ENCODE measurements at places on chromosomes 11 and 22.

GRCh38 chr22:37607935-37608476, 628 bp upstream of the GGA1 start:
- peaks cover 7% of the 10 kb centered on the region for H3K4me1 ChIP-seq
- peaks cover 12% of the 10 kb centered on the region for H3K27me3 ChIP-seq
- H3K36me3 ChIP-seq: no peaks in the 10 kb centered on the region
- H3K4me3 ChIP-seq: peak overlapping the region; percentile 98
- DNase-seq: no peak

- H3K36me3 ChIP-seq: no peaks in the 10 kb centered on the region
- no peak overlapping the region for H3K27ac ChIP-seq
- H3K27me3 ChIP-seq: 0 out of 2 replicates have a peak, but pooled peaks cover 6% of the 10 kb centered on the region
- no peak for DNase-seq
Measured at GRCh38 chr11:4491878-4492606, 9.6 kb downstream of the OR52K1 start.

DNA sequence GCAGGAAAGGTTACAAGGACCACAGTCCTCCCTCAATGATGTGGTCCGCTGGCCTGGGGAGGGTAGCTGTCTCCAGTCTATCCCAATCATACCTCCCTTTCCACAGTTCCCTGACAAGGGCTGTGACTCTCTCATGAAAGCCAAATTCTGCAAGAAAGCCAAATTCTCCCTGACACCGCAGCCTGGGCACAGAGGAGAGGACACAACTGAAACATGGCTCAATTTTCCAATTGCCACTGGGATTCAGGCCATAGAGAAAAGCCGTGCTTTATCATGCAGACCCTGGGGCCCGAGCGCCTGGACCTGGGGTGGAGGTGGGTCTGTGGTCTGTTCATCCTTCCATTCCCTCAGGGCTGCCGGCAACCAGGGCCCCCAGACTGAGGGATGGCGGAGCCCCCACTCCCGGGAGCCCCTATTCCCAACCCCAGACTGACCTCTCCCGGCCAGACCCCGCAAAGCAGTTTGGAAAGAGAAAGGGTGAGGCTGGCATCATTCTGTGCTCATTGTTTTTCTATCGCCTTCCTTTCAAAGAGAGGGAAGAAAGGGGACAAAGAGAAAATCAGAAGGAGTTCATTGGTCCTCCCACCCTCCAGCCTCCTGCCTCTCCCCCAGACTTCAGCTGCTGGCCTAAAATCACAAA, 239.5 kb downstream of the BUD13 start:
- H3K27ac ChIP-seq: no peak overlapping the region
- H3K27me3 ChIP-seq: peaks cover 6% of the 10 kb centered on the region
- H3K36me3 ChIP-seq: no peaks in the 10 kb centered on the region
- H3K4me3 ChIP-seq: no peak overlapping the region

DNA sequence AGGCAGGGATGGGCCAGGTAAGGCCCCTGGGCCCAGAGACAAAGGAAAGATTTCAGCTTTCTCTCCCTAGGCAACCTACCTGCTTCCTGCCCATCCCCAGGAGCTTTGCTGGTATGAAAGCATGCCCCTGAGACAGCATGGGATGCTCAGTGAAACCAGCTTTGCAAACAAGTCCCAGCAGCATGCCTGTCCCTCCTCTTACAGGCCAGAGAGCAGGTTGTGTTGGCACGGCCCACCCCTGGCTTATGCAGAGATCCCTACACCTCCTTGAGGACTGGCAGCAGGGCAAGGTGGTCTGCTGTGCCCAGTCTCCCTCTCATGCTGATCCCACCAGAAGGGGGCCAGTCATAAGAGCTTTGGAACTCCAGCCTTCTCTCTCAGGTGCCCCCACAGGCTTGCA, 3.1 kb downstream of the SCN4B start:
- no peak overlapping the region for H3K4me3 ChIP-seq
- H3K4me1 ChIP-seq: no peaks in the 10 kb centered on the region

GRCh38 chr11:73236854-73237253, 18.8 kb downstream of the P2RY2 start:
- DNase-seq: peak; percentile 44
- no peak overlapping the region for H3K27ac ChIP-seq
- H3K27me3 ChIP-seq: no peaks in the 10 kb centered on the region

- no peak overlapping the region for H3K4me3 ChIP-seq
- no peaks in the 10 kb centered on the region for H3K36me3 ChIP-seq
- no peaks in the 10 kb centered on the region for H3K27me3 ChIP-seq
- DNase-seq: no peak
- no peak overlapping the region for H3K27ac ChIP-seq
Measured at GRCh38 chr11:28738549-28738948, 630.4 kb downstream of the METTL15 start.

- no peak overlapping the region for H3K27ac ChIP-seq
- no peak for DNase-seq
- H3K4me1 ChIP-seq: no peaks in the 10 kb centered on the region
- H3K27me3 ChIP-seq: no peaks in the 10 kb centered on the region
- H3K4me3 ChIP-seq: no peak overlapping the region
- H3K36me3 ChIP-seq: no peaks in the 10 kb centered on the region
Measured at GRCh38 chr11:6248248-6248647, 9.4 kb downstream of the CNGA4 start.

GRCh38 chr11:7548659-7549274, 35.0 kb downstream of the PPFIBP2 start:
- peaks cover 24% of the 10 kb centered on the region for H3K4me1 ChIP-seq
- peak overlapping the region; percentile 53 for H3K27ac ChIP-seq
- H3K36me3 ChIP-seq: no peaks in the 10 kb centered on the region

- H3K4me1 ChIP-seq: no peaks in the 10 kb centered on the region
- no peak for DNase-seq
- no peaks in the 10 kb centered on the region for H3K36me3 ChIP-seq
- H3K27ac ChIP-seq: no peak overlapping the region
- H3K27me3 ChIP-seq: no peaks in the 10 kb centered on the region
Measured at GRCh38 chr11:45092901-45093760, 53.3 kb upstream of the PRDM11 start.

GRCh38 chr11:68956142-68956541, 24.6 kb downstream of the MRGPRD start:
- H3K27me3 ChIP-seq: peaks cover 41% of the 10 kb centered on the region
- H3K36me3 ChIP-seq: no peaks in the 10 kb centered on the region
- no peaks in the 10 kb centered on the region for H3K4me1 ChIP-seq
- no peak for DNase-seq

DNA sequence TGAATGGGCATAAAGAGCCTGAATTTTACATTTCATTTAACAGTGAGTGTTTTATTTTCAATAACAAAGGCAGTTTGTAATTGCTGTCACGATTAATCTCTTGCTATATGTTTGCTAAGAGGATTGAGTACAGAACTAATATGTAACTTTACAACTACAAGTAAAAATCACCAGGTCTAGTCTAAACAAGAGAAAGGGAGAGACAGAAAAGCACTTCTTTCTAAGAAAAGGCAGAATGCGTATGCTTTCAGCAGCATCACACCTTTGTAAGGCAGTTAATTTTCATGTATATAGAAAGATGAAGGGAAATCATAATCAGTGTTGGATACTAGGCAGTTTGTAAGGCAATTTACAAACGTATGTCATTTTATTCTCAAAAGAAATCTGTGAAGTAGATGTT, 169.8 kb downstream of the NELL1 start:
- no peak overlapping the region for H3K27ac ChIP-seq
- no peaks in the 10 kb centered on the region for H3K27me3 ChIP-seq
- no peak for DNase-seq
- no peaks in the 10 kb centered on the region for H3K4me1 ChIP-seq

DNA sequence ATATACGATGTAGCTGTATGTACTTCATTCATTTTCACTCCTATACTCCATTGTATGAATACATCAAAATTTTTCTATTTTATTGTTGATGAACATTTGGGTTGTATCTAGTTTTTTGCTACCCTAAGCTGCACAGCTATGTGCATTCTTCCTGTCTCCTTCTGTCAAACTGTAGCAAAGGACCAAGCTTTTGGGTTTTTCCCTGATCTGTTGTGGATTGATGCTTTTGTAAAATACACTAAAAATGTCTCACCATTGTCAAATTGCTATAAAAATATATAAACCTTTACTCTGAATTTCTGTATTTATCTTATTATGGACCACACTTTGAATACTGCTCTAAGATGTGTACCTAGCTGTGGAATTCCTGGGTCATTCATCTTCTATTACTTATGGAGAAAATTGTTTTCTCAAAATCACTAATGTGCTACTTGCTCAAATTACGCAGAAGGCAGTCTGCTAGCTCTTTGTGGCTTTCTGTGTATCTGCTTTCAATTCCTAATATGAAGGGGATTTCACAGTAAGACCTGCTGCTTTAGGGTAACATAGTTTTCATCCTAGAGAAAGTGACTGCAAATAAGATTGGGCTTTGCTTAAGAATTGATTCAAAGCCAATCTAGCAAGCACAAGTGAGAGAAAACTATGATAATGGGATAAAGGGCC, 123.4 kb downstream of the CYP2R1 start:
- peak overlapping the region; percentile 9 for H3K27ac ChIP-seq
- H3K27me3 ChIP-seq: no peaks in the 10 kb centered on the region
- peaks cover 33% of the 10 kb centered on the region for H3K4me1 ChIP-seq

DNA sequence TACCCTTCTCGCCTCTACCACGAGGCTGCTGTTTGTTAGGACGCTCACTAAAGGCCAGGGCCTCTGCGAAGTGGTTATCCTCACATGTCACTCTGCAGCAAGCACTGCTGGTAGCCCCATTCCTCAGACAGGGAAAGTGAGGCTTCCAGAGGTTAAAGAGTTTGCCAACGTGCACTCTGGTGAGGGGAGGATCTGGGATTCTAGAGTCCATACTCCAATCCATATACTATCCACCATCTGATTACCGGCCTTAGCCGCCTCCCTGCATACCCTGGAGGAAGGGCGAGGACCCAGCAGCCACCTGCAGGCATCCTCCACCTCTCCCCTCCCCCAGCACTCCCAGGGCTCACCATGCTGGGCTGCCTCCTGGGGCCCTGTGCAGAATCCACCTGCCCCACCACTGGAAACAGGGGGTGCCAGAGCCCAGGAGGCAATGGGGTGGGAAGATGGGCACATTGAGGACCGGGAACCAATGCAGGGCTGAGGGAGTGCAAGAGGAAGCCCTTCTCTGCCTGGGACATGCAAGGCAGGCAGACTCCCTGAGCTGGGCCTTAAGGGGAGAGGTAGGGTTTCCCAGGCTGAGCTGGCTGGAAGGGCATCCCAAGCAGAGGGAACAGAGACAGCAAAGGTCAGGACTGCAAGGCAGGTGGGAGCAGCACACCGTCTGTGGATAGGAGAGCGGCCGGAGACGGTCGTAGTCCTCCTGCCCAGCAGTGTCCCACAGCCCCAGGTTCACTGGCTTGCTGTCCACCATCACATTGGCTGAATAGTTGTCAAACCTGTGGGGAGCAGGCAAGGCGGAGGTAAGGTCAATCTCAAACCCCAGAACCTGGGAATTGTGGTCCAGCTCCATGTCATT, 11.7 kb downstream of the RAC2 start:
- H3K27ac ChIP-seq: peak overlapping the region; percentile 99
- no peak overlapping the region for H3K4me3 ChIP-seq

GRCh38 chr11:114553642-114554041, 6.0 kb downstream of the NXPE1 start:
- H3K27ac ChIP-seq: no peak overlapping the region
- no peaks in the 10 kb centered on the region for H3K4me1 ChIP-seq
- H3K27me3 ChIP-seq: no peaks in the 10 kb centered on the region
- no peaks in the 10 kb centered on the region for H3K36me3 ChIP-seq
- H3K4me3 ChIP-seq: no peak overlapping the region

DNA sequence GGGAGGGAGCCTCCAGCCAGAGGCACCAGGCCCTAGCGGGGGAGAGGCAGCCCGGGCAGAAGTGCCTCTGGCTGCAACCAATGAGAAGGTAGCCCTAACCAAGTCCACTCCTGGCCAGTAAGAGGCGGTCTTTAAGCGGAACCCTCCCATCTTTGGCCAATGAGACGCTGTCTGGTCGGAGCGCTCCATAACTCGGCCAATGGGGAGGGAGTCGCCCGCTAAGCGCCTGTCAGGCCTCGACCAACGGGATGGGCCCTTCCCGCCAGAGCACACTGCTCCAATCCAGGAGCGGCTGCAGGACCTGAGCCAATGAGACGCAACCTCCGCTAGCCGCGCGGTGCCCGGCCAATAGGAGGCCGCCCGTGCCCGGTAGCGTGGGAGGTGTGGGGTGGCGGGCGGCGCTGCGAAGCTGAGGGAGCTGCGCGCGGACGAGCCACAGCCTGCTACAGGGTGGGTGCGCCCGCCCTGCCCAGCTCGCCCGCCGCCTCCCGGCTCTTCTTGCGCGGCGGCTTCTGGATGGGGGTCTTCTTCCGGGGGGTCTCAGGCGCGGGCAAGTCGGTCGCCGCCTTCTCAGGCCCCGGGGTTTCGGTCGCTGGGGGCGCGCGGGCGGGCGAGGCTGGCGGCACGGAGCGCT, 12.6 kb downstream of the SCARF2 start:
- peaks cover 46% of the 10 kb centered on the region for H3K27me3 ChIP-seq
- no peak overlapping the region for H3K4me3 ChIP-seq
- H3K27ac ChIP-seq: no peak overlapping the region
- no peaks in the 10 kb centered on the region for H3K4me1 ChIP-seq
- no peak for DNase-seq
- H3K36me3 ChIP-seq: no peaks in the 10 kb centered on the region

DNA sequence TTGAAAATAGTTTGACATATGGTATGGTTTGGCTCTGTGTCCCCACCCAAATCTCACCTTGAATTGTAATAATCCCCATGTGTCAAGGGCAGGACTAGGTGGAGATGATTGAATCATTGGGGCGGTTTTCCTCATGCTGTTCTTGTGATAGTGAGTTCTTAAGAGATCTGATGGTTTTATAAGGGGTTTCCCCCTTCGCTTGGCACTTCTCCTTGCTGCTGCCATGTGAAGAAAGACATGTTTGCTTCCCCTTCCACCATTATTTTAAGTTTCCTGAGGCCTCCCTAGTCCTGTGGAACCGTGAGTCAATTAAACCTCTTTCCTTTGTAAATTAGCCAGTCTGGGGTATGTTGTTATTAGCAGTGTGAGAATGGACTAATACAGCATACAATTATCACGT, 7.7 kb downstream of the KCTD21 start:
- no peaks in the 10 kb centered on the region for H3K4me1 ChIP-seq
- no peaks in the 10 kb centered on the region for H3K27me3 ChIP-seq
- no peak overlapping the region for H3K4me3 ChIP-seq
- H3K27ac ChIP-seq: no peak overlapping the region

DNA sequence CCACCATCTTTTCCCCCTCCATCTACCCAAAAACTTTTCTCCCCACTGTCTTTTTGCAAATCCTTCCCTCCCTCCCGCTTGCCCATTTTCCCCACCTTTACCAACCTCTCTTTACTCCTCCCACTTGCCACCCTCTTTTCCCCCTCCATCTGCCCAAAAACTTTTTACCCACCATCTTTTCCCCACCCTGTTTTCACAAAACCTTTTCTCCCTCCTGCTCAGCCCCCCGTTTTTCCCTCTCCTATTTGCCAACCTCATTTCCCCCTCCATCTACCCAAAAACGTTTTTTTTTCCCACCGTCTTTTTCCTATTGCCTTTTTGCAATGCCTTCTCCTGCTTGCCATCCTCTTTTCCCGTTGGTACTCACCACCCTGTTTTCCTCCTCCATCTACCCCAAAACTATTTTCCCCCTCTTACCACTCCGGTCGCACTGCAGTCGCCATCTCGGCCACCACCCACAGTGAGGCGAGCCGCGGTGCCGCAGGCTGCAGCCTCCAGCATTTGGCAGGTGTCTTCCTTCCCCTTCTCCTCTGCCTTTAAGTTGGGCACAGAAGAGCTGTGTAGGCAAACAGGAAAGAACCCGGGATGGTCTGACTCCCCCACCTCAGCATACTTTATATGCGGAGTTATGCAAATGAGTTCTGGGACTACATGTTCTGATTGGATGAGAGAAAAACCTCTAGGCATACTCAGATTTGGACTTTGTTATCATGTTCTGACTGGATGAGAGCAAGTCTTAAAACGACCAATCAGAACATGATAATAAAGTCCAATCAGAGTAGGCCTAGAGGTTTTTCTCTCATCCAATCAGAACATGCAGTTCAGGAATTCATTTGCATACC, 121.2 kb upstream of the VPREB1 start:
- no peak overlapping the region for H3K27ac ChIP-seq
- H3K4me1 ChIP-seq: no peaks in the 10 kb centered on the region
- H3K4me3 ChIP-seq: no peak overlapping the region
- no peaks in the 10 kb centered on the region for H3K36me3 ChIP-seq
- no peak for DNase-seq
